NCI-H1105 (cell line): ENCODE measurements at places on chromosomes 4 and X.

DNA sequence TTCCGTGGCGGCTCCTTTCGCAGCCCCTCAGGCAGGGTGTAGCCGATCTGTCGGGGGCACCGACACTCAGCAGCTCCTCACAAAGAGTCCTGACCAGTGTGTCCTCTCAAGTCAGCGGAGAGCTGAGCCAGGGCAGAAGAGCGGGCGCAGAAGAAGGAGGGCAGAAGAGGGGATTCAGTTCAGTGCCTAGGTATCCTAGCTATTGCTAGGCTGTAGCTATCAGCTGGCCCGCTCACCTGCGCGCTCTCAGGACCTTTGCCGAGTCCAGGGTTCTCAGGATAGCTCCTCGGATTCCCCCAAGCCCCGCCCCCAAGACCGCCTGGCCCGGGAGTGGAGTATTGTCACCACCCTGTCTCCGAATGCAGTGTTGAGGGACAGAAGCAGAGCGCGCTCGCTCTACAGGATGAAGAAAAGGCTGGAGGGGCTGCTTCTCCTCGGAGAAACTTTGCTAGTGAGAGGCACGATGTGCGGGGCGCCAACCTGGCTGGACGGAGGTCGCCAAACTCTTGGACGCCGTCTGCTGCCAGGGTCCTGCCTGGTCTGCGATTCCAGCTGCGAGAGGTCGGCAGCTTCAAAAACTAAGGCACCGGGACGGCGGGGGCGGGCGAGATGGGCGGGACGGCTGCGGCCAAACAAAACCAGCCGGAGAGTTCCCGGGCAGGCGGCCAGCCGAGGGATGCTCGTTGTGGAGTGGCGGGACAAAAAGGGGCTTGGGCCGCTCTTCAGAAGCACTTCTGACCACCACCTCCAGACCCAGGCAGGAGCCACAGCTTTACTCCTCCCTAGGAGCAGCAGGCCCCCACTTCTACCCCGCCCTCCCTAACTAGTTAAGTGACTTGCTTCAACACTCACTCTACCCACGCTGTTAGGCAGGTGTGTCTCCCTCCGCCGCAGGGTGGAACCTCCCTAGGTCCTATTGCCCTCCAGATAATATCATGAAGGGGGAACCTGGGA is at the start of gene XKRX:
XKRX (minus strand) TSS at position 258 of the 954 bp plus-strand sequence. CDS start 613 bp downstream, outside the sequence.
- DNase-seq: peak; percentile 67

GRCh38 chr4:59655996-59656395 is 1544.1 kb upstream of the ADGRL3 start:
- no peak for DNase-seq

DNA sequence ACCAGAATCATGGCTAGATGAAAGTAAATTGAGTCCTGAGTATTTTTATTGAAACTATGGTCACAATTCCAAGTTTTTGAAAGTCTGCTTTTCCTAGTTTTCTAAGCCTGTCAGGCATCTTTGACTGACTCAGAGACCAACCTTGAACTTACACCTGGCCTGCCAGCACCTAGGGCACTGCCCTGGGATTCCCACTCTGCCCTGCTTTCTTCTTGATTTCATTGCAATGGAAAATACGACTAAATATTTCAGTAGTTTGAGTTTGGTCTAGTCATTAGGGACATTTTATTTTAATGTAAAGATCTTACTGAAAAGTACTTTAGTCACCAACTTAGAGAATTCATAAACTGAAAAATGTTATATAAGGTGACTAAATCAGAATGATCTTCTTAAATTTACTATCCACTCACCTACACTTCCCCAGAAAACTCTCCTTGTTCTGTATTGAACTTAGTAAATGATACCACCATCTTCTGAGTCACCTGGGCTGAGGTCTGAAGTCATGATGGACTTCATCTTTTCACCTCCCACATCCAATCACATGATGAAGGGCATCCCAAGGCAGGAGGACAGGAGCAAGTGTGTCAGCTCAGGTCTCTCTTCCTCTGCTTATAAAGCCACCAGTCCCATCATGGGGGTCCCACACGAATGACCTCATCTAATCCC is 11.6 kb upstream of the PYURF start:
- no peak for DNase-seq

- DNase-seq: no peak
Observed at GRCh38 chr4:57342411-57342810, 232.2 kb upstream of the IGFBP7 start.

DNA sequence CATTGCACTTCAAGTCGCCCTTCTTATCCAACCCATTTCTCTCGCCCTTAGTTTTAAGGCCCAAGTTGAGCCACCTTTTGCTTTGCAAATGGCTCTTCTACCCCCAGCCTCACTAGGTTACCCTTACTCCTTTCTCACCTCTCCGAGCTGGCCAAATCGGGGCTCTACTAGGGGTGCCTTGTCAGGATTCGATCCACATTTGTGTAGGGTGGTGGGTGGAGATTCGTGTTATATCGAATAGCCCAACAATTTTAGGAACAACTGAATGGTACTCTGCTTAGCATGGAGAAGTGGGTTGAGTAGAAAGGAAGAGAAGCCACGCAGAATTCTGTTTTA is 3.5 kb downstream of the SLIT2 start:
- DNase-seq: no peak

DNA sequence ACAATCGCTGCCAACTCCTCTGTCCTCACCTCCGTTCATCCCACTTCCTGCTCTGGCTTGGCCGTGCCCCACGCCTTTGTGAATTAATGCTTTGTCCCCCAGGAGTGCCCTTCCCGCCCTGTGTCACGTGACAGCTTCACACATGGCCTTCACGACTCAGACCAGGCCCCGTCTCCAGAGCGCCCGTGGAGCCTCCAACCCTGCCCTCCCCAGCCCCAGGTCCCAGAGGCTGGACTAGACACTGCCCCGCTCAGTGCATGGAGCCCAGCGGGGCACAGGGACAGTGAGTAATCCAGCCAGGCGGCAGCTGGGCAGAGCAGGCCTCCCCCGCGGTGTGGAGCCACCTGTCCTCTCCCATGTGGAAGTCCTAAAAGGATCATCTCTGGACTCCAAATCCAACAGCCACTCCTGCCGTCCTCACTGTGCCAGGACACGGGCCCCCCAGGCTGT is 7.4 kb downstream of the ADRA2C start:
- no peak for DNase-seq

- DNase-seq: peak; percentile 79
Observed at GRCh38 chr4:76198411-76199237, 15.0 kb downstream of the SCARB2 start.

DNA sequence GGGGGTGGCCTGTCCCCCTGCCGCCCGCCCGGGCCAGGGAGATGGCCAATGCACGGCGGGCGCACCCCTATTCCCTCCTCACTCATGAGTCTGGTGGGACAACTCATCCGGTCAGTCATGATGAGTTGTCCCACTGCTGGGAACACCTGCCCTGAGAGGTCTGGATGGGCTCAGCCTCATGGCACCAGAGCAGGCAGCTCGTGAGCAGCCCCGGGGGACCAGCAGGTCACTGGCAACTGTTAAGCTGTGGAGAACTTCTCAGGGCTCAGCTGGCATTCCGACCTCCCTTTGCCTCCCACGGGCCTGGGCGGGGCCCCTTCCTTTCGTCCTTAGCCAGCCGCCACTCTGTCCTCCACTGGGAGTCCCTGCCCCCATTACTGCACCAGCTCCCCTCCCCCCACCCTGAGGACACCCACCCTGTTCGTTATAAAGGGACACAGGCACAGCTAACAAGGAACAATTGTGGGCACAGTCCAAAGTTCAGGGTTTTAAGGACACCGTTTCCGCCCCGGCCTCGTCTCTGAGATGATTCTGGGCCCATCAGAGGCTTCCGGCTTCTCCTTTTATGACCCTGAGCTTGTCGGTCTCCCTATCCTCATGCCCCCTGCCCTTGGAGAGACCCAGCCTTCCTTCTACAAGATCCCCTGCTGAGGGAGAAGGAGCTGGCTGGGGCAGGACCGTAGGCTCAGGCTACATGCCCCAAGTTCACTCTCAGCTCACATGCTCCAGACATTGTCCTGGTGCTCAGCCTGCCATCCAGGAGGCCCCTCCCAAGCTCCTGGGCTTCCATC is 14.6 kb upstream of the KIAA0232 start:
- no peak for DNase-seq

DNA sequence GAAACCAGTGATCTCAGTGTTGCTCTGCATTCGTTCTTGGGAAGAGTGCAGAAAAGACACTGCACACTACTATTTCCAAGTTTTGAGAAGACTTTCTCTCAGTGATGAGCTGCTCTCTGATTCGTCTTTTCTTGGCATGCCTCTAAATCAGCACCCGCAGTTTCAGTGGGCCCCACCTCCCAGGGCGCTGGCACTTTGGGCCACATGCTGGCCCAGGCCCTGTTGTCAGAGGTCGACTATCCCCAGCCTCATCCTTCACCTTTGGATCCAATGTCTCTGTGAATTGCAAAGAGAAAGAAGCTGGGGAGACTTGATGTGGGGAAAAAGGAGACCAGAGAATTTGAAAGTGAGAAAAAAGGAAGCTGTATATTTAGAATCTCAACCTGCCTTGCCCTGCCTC is 644.1 kb upstream of the PITX2 start:
- no peak for DNase-seq

- DNase-seq: no peak
Observed at GRCh38 chrX:1442016-1442665, 10.6 kb downstream of the ASMTL start.

GRCh38 chr4:1980561-1981041 is 28.2 kb downstream of the NELFA start:
- no peak for DNase-seq

DNA sequence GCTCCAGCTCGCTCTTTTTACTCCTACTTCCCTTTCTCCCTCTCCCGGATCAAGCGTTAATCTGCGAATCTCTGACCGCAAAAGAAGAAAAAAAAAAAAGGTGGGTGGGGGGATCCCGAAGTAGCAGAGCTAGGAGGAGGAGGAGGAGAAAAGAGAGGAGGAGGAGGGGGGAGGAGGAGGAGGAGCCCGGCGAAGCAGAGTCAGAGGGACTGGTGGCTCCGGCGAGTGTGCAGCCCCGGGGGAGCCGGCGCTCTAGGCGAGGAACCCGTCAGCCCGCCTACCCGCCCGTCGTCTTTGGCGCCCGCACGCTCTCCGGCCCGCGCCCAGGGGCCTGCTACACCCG is at the start of gene NHSL2:
NHSL2 (plus strand) TSS at position 203 of the 343 bp plus-strand sequence.
- DNase-seq: peak; percentile 9

GRCh38 chr4:158958489-158959270 is 144.2 kb upstream of the RAPGEF2 start:
- no peak for DNase-seq

DNA sequence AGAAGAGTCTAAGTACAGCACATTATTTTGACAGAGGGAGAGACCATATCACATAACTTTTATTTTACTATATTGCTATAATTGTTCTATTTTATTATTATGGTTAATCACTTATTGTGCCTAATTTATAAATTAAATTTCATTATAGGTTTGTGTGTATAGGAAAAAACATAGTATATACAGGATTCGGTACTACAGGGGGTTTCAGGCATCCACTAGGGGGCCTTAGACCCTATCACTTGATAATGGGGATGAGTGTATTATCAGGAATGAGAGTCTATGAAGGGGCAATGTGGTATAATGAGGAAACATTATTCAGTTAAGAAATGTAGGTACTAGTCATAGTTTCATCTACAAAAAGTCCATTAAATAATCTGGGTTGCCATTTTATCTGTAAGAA is 833.1 kb downstream of the C4orf33 start:
- DNase-seq: no peak

DNA sequence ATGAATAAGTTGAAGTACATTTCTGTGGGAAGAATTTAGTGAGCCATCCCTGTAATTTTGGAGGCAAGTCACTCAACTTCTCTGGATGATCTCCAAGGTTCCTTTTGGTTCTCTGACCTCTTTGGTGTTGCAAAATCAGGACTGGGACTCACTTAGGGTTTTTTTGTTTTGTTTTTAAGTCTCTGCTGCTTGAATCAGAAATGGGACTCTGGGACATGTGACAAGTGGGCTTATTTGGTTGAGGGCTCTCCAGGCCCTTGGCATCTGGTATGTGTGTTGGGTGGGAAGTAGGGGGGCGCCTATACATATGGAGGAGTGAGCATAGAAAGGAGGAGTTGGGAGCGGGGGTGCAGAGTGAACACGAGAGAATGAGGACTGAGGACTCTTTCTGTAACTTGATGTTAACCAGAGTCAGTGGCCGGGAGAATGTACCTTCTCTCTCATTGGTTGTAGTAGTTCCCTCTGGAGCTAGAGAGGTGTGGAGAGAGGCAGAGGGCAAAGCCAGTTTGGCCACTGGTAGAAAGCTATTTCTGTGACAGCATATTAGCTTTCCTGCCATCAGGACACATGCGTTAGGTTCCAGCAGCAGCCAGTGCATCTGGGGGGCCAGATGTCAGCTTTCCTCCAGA is 1.9 kb downstream of the ARHGAP10 start:
- DNase-seq: no peak

DNA sequence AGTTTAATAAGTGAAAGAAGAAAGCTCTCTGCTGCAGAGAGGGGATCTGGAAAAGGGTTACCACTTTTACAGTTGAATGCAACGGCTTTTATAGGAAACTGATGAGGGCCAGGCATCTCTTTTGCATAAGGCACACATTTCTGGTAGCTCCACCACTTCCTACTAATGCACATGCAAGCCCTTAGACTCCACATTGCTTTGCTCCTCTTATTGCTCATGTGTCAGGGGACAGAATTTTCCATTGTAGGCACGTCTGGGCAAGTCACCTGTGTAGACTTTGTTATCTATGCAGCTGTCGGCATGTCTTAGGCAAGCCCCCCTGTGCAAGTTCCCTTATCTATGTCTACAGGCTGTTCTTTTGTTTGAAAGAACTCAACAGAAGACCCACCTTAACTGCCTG is 294.6 kb upstream of the STS start:
- DNase-seq: peak; percentile 0

- no peak for DNase-seq
Observed at GRCh38 chrX:77640702-77641101, 145.3 kb downstream of the ATRX start.

- DNase-seq: no peak
Observed at GRCh38 chr4:22491939-22492338, 23.9 kb downstream of the ADGRA3 start.

DNA sequence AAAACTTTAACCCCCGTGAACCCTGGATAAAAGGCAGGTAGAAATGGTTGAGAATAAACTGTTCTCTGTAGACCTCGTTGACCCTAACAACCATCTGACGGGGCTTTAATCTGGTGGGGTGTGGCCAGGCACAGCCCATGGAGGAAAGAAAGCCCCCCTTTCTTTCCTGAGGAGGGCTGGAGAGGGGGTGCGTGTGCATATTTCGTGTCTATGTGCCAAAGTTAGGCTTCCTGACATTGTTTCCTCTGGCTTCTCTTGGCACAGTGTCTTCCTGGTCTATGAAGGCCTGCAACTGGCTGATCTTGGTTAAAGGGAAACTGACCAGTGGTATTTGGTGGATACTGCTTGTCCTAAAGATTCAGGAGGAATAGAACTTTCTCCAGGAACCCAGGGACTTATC is 97.1 kb downstream of the MGST2 start:
- DNase-seq: no peak

DNA sequence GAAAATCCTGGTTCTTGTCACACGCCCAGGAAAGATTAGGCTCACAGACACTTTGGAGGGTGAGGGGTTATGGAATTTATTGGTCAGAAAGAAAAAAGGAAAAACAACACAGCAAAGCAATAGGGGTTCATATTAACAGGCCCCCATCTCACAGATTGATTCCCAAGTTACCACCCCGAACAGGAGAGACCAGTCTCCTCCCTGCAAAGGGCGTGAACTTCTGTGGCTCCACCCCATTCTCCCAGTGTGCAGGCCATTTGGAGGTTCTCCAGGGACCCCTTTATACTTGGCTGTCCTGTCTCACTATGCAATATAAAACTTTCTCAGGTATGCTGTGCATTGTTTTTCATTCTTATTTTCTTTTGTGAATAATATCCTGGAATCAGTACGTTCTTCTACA is 7.4 kb downstream of the FGF2 start:
- no peak for DNase-seq
